ENCODE measurements at places on chromosomes 2 and 18.
A peak's percentile ranks its signal among the peaks of the same experiment; 100 is the strongest.

GRCh38 chr2:31075431-31075830, 62.8 kb downstream of the GALNT14 start:
- no peaks in the 10 kb centered on the region for H3K27me3 ChIP-seq
- no peak overlapping the region for H3K27ac ChIP-seq
- H3K4me1 ChIP-seq, result no peaks in the 10 kb centered on the region
- no peak for DNase-seq
- H3K4me3 ChIP-seq, result no peak overlapping the region

DNA sequence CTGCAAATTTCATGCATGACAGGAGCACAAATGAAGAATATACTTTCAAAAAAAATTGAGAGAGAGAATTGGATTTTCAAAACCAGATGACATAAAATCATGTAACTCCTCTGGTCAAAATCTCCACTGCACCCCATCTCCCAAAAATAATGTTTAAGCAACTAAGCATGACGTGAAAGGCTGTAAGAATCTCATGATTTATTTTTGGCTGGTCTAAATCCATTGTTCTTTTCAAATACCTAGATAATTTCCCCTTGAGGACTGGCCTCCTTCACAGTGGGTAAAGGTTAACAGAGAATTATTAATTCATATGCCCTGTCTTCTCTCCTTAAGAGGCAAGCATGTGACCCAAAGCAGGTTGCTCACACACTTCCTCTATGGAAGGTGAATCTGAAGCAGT, 101.5 kb upstream of the CCDC195 start:
- no peaks in the 10 kb centered on the region for H3K27me3 ChIP-seq
- no peak overlapping the region for H3K27ac ChIP-seq
- peaks cover 88% of the 10 kb centered on the region for H3K36me3 ChIP-seq

DNA sequence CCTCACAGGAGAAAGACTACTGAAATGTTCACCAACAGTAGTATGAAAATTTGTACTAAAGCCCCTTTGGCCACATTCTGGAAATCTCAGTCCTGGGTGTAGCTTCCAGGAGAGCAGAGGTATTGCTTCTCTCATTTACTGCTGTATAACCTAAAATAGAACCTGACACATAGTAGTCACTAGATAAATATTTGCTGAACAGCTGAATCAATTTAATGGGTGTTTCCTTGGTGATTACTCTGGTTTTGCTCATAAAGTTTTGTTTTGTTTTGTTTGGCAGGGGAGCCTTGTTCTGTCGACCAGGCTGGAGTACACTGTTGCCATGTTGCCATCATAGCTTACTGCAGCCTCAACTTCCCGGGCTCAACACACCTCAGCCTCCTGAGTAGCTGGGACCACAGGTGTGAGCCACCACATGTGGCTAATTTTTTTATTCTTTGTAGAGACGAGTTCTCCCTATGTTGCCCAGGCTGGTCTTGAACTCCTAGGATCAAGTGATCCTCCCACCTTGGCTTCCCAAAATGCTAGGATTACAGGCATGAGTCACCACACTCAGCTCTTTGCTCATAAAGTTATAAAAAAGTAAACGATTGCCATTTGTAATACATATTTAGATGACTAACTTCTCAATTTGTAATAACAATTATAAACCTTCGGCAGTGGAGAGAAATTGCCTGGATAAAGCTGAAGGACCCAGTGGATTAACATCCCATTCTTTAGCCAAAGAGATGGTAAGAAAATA, 11.5 kb upstream of the PARD3B start:
- H3K4me3 ChIP-seq, result no peak overlapping the region
- H3K4me1 ChIP-seq, result no peaks in the 10 kb centered on the region

- no peaks in the 10 kb centered on the region for H3K36me3 ChIP-seq
- DNase-seq, result no peak
- no peaks in the 10 kb centered on the region for H3K27me3 ChIP-seq
- no peak overlapping the region for H3K27ac ChIP-seq
- no peak overlapping the region for H3K4me3 ChIP-seq
Measured at GRCh38 chr2:69156624-69157023, 143.6 kb downstream of the ANTXR1 start.

DNA sequence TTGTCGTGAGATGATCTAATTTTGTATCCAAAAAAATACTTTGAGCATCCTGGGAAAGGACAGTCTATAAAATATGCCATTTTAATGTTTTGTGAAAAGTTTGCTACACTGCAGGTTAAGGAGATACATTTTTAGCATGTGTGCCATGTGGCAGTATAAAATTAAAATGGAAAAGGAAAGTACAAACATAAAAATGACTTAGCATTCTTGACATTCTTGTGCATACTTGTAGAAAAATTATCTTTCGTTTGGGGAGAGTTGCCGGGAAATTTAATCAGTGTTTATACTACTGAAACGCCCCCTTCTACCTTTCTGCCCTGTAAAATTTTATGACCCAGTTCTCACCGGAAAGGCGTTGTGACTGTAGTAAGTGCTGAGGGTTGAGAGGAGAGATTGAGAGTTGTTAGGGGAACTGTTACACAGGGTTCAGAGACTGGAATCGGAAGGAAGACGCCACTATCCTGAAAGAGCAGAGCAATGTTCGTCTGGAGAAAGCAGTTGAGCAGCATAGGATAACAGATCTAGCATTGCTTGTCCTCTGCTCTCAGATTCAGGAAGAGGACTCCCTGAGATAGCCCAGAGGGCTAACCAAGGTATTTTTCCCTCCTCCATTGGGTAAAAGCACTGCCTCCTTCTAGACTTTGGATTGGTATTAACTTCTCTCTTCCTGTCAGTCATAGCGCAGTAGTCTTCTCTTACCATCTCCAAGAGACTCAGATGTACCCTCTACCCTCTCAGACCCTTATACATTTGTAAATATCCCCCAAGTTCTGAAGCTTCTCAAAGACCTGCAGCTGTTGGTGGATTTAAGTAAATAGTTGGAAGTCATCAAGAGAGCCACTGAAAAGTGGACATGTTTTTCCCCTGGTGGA, 2.7 kb downstream of the CDH20 start:
- no peak overlapping the region for H3K27ac ChIP-seq
- DNase-seq, result no peak
- H3K36me3 ChIP-seq, result no peaks in the 10 kb centered on the region
- peaks cover 11% of the 10 kb centered on the region for H3K27me3 ChIP-seq
- no peak overlapping the region for H3K4me3 ChIP-seq

- no peak overlapping the region for H3K27ac ChIP-seq
- no peaks in the 10 kb centered on the region for H3K36me3 ChIP-seq
- H3K4me1 ChIP-seq, result peaks cover 12% of the 10 kb centered on the region
- peaks cover 32% of the 10 kb centered on the region for H3K27me3 ChIP-seq
- no peak for DNase-seq
- no peak overlapping the region for H3K4me3 ChIP-seq
Measured at GRCh38 chr2:60560734-60561644, 7.5 kb upstream of the BCL11A start.

DNA sequence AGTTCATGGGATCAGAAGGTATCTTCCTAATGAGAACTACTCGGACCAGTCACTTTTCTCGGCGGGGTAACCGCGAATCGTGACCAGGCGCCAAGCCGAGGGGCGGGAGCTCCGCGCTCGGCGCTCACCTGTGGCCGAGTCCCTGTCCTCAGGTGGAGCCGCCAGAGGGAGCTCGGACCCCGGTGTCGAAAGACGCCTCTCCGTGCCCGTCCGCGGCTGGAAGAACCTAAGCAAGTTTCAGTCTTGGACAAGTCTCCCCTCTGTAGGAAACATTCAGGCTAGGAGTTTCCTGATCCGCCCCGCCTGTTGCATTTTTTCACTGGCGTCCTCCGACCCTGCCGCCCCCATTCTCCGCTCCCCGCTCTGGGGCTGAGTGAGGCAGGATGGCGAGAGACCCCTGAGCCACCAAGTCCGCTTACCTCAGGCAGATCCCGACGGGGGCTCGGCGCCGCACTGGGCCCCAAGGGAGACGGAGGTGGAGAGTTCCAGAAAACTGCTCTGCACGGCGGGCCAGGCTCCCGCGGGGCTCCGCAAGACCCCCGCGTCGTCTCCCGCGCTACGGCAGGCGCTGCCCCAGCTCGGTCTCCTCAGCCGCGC, 480 bp downstream of the DSEL start:
- peaks cover 14% of the 10 kb centered on the region for H3K4me1 ChIP-seq
- H3K27me3 ChIP-seq, result no peaks in the 10 kb centered on the region
- no peak overlapping the region for H3K27ac ChIP-seq

DNA sequence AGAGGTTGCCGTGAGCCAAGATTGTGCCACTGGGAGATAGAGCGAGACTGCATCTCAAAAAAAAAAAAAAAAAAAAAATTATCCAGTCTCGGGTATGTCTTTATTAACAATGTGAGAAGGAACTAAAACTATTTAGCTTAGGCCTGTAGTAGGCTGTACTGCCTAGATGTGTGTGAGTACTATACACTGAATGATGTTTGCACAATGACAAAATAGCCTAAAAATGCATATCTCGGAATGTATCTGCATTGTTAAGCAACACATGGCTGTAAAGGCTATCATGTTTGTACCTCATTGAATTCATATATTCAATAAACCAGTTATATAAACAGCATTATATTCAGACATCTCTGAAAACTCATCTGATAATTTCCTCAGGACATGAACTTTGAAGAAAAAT, 191.2 kb upstream of the SESTD1 start:
- H3K36me3 ChIP-seq, result no peaks in the 10 kb centered on the region
- no peaks in the 10 kb centered on the region for H3K4me1 ChIP-seq
- DNase-seq, result no peak
- H3K27me3 ChIP-seq, result no peaks in the 10 kb centered on the region
- no peak overlapping the region for H3K27ac ChIP-seq
- H3K4me3 ChIP-seq, result no peak overlapping the region

- no peak overlapping the region for H3K27ac ChIP-seq
- H3K36me3 ChIP-seq, result peaks cover 29% of the 10 kb centered on the region
- H3K27me3 ChIP-seq, result no peaks in the 10 kb centered on the region
- no peak for DNase-seq
- no peak overlapping the region for H3K4me3 ChIP-seq
Measured at GRCh38 chr18:46449033-46449432, 208.0 kb downstream of the LOXHD1 start.

GRCh38 chr18:73656691-73657090, 490.9 kb downstream of the FBXO15 start:
- no peak overlapping the region for H3K27ac ChIP-seq
- no peak overlapping the region for H3K4me3 ChIP-seq
- H3K27me3 ChIP-seq, result no peaks in the 10 kb centered on the region
- no peaks in the 10 kb centered on the region for H3K36me3 ChIP-seq
- DNase-seq, result no peak
- H3K4me1 ChIP-seq, result no peaks in the 10 kb centered on the region

DNA sequence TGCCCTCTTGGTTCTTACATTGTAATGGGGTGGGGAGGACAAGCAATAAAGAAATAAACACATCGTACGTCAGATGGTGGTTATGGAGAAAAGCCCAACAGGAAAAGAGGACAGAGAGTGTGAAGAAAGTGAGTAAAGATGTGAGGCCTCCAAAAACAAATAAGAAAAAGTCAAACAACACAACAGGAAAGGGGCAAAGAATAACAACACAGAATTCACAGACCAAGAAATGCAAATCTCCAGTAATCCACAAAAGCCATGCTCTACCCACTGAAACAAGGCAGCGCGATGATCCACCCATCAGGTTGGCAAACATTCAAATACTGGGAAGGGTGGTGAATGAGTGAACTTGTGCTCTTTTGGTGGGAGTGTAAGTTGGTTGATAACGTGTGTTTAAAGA, 16.7 kb upstream of the DUSP2 start:
- no peak overlapping the region for H3K4me3 ChIP-seq
- peak overlapping the region; percentile 89 for H3K27ac ChIP-seq
- H3K27me3 ChIP-seq, result no peaks in the 10 kb centered on the region
- peaks cover 81% of the 10 kb centered on the region for H3K4me1 ChIP-seq

DNA sequence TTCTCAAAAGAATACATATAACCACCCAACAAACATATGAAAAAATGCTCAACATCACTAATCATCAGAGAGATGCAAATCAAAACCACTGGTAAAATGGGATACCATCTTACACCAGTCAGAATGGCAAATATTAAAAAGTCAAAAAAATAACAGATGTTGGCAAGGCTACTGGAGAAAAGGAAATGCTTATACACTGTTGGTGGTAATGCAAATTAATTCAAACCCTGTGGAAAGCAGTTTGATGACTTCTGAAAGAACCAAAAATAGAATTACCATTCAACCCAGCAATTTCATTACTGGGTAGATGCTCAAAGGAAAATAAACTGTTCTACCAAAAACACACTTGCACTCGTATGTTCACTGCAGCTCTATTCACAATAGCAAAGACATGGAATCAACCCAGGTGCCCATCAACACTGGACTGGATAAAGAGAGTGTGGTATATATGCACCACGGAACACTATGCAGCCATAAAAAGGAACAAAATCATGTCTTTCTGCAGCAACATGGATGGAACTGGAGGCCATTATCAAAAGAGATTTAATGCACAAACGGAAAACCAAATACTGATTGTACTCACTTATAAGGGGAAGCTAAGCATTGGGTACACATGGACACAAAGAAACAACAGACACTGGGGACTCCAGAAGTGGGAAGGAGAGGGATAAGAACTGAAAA, 38.8 kb downstream of the NCKAP1 start:
- no peaks in the 10 kb centered on the region for H3K4me1 ChIP-seq
- H3K4me3 ChIP-seq, result no peak overlapping the region
- no peaks in the 10 kb centered on the region for H3K36me3 ChIP-seq
- no peaks in the 10 kb centered on the region for H3K27me3 ChIP-seq
- no peak overlapping the region for H3K27ac ChIP-seq
- no peak for DNase-seq

GRCh38 chr2:26701596-26701995, 9.1 kb downstream of the KCNK3 start:
- H3K27ac ChIP-seq, result no peak overlapping the region
- no peaks in the 10 kb centered on the region for H3K27me3 ChIP-seq
- no peaks in the 10 kb centered on the region for H3K4me1 ChIP-seq
- H3K36me3 ChIP-seq, result no peaks in the 10 kb centered on the region
- no peak for DNase-seq

DNA sequence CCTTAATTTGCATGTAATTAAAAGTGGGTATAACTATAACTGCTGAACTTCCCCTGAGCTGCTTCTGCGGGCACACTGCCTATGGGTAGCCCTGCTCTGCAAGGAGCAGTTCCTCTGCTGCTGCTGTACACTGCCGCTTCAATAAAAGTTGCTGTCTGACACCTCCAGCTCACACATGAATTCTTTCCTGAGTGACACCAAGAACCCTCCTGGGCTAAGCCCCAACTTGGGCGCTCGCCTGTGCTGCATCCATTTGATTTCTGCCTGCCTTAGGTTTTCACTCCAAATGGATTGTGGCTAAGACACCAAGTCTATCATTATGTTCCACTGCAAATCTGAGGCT, 215.7 kb downstream of the ANAPC1 start:
- no peaks in the 10 kb centered on the region for H3K27me3 ChIP-seq
- H3K4me3 ChIP-seq, result no peak overlapping the region
- no peak for DNase-seq
- no peaks in the 10 kb centered on the region for H3K4me1 ChIP-seq
- no peaks in the 10 kb centered on the region for H3K36me3 ChIP-seq

DNA sequence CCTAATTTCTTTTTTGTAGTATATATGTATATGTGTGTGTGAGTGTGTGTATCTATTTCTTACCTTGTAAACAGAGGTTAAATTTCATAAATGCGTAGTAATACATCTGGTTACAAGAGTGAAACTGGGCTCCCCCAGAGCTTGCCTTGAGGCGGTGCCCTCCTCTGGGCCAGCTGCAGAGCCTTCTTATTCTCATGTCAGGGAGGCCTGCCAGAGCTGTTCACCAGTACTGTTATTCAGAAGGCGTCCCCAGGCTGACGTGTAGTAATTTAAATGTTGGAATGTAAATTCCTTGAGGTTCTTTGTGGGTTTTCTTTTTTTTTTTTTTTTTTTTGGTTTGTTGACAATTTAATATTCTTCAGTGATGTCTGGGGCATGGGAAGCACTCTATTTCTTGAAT, 11.2 kb downstream of the COPS8 start:
- peaks cover 77% of the 10 kb centered on the region for H3K36me3 ChIP-seq
- DNase-seq, result no peak
- H3K4me1 ChIP-seq, result no peaks in the 10 kb centered on the region
- no peak overlapping the region for H3K4me3 ChIP-seq

Measured in natural killer cell (primary cell).